ENCODE measurements at places on chromosomes 4 and X.

DNA sequence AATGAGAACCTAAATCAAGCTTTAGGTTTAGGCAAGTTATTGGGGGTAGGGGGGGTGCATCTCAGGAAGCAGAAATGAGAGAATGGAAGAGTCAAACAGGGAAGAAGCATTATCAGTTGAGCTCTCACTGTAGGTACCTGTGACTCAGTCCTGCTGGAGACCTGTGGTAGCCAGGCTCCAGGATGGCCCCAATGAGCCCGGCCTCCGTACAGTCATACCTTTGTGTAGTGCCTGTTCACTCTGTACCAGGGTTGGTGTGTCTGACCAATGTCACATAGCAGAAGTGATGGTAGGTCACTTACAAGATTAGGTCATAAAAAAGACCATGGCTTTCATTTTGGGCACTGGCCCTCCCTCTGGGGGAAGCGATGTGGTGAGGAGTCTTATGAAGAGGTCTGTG, 45.3 kb upstream of the NMU start:
- no peak for DNase-seq

DNA sequence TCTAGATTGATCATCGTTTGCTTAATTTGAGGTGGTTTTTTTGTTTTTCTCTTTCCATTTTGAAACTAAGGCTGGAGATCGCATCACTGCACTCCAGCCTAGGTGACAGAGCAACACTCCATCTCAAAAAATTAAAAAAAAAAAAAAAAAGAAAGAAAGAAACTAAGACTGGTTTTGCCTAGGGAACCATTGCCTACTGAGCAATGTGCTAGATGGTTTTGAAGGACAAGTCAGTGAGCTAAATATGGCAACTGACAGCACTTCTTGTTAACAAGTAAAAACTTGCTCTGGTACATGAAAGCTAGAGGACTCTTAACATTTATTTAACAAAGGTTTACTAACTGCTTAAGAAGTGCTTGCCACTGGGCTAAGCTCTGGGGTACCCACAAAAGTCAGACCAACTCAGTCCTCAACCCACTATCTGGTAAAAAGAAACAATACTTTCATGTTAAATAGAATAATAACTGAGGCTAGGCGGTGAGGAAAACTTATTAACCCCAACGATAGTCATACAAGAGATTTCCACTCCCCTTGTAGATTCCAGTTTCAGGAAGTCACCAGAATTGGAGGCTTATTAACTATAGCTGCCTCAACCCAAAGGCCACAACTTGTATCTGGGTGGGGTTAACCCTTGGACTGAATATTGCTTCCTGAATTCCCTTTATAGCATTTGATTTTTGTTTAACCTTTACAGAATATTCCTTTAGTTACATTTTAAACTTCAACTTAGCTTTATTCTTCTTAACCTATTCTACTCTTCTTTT, 111.6 kb downstream of the FRYL start:
- no peak for DNase-seq

- DNase-seq: no peak
Measured at GRCh38 chr4:133920236-133920635, 281.4 kb downstream of the PABPC4L start.

DNA sequence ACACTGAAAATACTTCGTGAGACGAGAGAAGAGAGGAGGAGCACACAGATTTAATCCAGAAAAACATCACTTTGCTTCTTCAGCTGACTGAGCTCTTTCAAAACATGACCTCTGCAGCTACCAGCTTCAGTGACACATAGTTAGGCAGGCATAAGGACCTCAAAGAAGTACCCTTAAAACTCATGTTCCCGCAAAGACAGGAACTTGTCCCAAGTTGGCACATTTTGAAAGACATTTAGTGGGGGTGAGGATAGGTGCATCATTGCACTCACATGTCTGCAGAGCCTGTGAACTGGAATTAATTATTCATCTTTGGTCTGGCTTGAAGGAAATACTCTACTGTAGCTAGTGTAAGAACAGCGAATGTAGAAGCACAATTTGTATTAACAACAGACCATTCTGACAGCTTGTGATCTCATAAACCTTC, 221.8 kb downstream of the MGST2 start:
- DNase-seq: no peak

GRCh38 chr4:56674984-56675383, 6.1 kb downstream of the HOPX start:
- no peak for DNase-seq

DNA sequence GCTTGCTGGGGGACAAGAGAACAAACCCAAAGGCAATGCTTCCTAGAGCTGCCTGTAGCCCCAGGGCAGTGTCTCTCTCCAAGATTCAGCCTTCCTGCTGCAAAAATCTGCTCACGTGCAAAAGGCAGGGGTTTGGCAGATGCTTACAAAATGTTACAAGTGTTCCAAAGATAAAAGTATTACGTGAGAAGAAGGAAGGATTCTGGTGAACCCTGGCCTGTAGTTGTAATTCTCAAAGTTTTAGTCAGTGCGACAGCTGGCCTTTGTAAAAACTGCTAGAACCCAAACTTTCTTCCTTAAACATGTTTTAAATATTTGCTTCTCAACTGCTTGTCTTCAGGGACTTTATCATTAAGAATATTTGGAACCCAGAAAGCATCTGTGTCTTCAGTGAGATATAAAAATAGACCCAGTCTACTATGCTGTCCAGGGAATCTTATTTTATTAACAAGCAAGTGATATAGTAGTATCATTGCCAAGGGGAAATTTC, 232.3 kb downstream of the FRMPD4 start:
- DNase-seq: peak; percentile 59

DNA sequence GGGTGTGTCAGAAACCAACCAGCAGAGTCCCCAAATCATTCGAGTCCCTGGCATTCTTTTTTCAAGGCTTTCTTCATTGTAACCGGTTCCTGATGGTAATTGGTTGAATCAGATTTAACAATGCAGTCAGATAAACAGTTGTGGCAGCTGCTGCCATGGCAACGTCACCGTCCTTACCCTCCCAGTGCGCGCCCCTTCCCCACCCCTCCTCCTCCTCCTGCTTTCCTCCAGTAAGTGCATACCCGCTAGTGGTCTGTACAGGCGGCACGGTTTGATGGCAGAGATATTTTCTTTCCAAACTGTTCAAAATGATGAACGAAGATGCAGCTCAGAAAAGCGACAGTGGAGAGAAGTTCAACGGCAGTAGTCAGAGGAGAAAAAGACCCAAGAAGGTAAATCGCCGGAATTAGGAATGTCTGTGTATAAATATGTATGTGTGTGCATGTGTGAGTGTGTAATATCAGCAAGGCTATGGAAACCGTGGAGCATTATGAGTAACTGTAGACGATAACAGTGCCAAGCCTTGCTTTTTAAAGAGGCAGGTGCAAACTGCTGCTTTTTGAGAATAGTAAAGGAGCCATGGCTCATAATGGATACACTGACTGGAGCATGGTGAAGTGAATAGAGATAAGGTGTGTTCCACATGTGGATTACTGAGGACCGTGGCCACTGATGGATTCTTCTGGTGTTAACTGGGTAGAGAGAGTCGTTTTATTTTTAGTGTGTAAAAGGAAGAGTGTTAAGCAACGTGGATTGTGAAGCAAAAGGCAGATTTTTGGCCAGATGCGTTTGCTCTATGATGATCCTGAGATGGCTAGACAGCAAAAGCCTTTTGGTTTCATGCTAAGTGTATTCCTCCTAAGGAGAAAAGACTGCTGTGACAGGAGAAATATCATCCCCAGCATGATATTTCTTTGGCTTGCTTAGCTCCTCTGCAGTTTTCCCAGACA, at the start of gene ANK2:
Gene ANK2 (plus strand): TSS at position 233 of the 950 bp plus-strand sequence. CDS start 76 bp downstream, at position 309.
- no peak for DNase-seq

- no peak for DNase-seq
Measured at GRCh38 chr4:2648159-2648814, 107.8 kb downstream of the TNIP2 start.

- no peak for DNase-seq
Measured at GRCh38 chrX:107168257-107168656, 38.0 kb downstream of the NUP62CL start.

DNA sequence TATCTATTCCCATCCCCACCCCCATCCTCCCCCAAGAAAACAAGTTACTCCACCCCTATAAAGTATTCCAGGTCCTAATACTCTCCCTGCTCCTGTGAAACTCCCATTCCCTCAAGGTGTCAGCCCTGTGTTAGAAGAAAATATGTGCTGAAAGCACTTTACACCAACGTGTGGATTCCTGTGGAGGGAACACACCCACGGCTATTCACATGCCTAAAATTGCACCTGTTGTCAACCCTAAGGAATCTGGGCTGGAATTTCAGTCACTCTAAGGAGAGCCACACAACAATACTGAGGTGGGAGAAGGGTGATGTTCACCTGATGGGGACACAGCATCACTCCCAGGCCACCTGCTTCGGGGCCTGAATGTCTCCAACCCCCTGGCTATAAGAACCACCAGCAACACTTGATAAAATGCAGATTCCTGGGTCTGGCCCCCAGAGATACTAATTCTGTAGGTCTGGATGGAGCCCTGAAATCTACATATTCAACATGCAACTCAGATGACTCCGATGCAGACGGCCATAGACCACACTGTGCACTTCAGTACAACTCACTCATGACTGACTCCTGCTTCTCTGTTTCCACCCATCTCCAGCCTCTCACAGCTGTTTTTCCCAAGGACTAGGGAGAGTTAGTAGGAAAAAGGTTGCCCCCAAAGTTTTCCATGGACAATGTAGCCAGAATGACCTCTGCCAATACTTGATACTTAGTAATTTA, 15.8 kb downstream of the SCD5 start:
- no peak for DNase-seq

DNA sequence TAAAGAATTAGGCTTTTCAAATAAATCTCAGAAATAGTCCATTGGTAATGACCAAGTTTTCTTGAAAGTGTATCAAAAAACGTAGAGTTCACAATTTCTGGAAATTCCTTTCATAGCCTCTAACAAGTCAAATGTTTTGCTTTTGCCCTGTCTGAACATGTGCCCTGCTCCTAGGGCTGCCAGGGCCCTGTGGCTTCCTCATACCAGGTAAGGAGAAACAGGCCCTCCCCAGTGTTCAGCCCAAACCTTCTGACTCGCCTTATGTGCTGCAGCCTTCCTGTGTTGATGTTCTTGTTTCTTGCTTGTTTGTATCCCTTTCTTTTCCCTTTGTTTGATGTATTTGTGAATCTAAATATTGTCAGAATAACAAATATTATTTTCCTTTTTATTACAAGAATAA, 146.1 kb upstream of the PACRGL start:
- no peak for DNase-seq

GRCh38 chr4:79982601-79983322, 90.3 kb downstream of the ANTXR2 start:
- DNase-seq: peak; percentile 37

DNA sequence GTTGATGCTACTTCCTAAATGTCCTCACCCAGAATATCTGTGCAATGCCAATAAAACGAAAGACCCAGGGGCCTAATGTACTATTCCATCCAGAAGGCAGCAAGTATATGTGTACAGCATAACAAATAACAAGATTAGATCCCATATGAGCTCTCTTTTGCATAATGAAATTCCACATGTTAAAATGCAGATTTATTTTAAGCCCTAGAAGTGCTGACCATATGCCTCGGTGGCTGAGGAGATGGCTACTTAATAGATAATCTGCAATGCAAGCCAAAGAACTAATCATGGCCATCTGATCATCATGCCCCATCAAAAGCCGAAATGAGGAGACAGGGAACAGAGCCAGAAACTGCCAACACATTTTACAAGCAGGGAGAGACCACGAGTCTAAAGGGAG, 293.5 kb downstream of the KCNIP4 start:
- DNase-seq: no peak

GRCh38 chr4:27181693-27182092, 321.1 kb downstream of the STIM2 start:
- no peak for DNase-seq

GRCh38 chr4:156571146-156571545, 400.5 kb downstream of the PDGFC start:
- DNase-seq: no peak

GRCh38 chr4:70530997-70531396, 12.6 kb downstream of the AMTN start:
- DNase-seq: no peak

DNA sequence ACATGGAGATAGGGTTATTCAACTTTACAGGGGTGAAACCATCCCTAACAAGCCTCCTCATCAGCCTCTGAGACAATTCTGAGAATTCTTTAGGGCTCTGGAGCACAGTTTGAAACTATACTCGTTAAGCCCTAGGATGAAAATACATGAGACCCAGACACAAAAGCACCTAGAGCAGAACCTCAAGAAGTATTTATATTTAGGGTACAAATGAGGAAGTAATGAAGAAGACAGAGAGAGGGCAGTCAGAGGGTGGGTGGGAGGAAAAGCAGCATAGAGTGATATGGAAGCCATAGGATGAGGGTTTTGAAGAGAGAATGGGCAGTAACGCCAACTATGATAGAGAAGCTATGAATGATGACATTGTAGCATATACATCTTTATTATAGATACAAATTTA, 250.3 kb downstream of the DCLK2 start:
- no peak for DNase-seq

DNA sequence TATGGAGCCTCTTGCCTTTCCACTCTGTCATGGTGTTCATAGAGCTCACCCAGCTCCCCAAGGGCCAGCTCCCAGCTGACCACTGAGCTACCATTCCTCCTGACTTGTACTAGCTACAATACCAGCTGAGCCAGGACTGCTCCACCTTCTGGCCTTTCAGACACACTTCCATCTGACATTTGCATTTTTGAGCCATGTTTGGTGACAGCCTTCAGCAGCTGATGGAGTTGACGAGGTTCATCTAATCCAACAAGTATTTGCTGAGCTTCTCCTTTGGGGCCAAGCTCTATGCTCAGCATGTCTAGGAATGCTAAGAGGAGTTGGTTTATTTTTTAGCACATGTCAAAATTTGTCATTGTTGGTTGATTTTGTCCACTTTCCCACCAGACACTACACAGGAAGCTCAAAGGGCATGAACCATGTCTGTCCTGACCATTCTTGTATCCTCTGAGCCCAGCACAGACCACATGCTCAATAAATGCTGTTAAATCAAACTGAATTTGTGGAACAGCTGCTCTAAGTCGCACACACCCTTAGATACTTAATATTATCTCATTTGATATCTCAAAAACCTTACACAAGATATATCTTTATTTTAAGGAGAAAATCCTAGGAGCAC, 142.6 kb upstream of the PPARGC1A start:
- DNase-seq: no peak

GRCh38 chr4:187387739-187388138, 607.8 kb upstream of the ZFP42 start:
- DNase-seq: no peak

DNA sequence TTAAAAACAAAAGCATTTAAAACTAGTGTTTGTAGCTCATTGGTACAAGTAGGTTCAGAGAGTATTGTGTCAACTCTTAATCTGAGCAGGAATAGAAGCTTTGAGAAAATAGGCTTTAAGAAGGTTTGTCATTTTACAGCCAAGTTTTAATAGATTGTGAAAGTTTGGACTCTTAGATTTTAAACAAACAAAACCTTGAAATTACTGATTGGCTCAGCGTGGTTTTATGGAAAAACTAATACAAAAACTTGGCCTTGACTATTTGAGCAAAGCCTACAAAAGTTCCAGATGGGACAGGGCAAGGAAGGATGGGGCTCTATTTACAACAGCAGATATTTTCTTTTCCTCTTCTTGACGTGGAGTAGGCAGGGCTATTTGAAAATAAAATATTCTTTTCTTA, 16.5 kb downstream of the ZFX start:
- DNase-seq: no peak

GRCh38 chr4:52059372-52059771, 8.3 kb downstream of the SPATA18 start:
- DNase-seq: peak; percentile 43

GRCh38 chr4:52317361-52317879, 266.3 kb downstream of the SPATA18 start:
- DNase-seq: no peak

- no peak for DNase-seq
Measured at GRCh38 chr4:150142831-150143230, 64.6 kb downstream of the DCLK2 start.

All from AG09319 (cell line).